ENCODE measurements at places on chromosomes 5 and 9. TPM values are rescaled to one million over a fixed set of nuclear protein-coding genes. Genes with fewer than 3 reads are reported as not detected.

DNA sequence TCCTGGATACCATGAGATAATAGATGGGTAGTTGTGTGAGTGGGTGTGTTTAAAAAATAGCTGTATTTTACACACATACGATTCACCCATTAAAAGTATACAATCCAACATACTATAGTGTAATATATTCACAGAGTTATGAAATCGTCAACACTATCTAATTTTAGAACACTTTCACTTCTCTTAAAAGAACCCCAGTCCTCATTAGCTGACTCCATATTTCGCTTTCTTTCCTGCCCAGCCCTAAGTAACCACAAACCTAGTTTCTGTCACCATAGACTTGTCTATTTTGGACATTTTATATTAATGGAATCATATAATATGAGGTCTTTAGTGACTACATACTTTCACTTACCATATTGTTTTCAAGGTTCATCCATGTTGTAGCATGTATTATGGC lies 63.8 kb upstream of the S1PR3 start:
- no peaks in the 10 kb centered on the region for H3K27me3 ChIP-seq
- H3K4me1 ChIP-seq, result peaks cover 15% of the 10 kb centered on the region
- DNase-seq, result no peak
- no peaks in the 10 kb centered on the region for H3K36me3 ChIP-seq
- no peak overlapping the region for H3K27ac ChIP-seq

- H3K4me1 ChIP-seq, result no peaks in the 10 kb centered on the region
- H3K27ac ChIP-seq, result no peak overlapping the region
- H3K27me3 ChIP-seq, result no peaks in the 10 kb centered on the region
- DNase-seq, result no peak
- H3K4me3 ChIP-seq, result no peak overlapping the region
- no peaks in the 10 kb centered on the region for H3K36me3 ChIP-seq
Observed at GRCh38 chr5:58341476-58341875, 118.4 kb downstream of the PLK2 start.

Gene TMEM174
- polyA plus RNA-seq, result not detected

DNA sequence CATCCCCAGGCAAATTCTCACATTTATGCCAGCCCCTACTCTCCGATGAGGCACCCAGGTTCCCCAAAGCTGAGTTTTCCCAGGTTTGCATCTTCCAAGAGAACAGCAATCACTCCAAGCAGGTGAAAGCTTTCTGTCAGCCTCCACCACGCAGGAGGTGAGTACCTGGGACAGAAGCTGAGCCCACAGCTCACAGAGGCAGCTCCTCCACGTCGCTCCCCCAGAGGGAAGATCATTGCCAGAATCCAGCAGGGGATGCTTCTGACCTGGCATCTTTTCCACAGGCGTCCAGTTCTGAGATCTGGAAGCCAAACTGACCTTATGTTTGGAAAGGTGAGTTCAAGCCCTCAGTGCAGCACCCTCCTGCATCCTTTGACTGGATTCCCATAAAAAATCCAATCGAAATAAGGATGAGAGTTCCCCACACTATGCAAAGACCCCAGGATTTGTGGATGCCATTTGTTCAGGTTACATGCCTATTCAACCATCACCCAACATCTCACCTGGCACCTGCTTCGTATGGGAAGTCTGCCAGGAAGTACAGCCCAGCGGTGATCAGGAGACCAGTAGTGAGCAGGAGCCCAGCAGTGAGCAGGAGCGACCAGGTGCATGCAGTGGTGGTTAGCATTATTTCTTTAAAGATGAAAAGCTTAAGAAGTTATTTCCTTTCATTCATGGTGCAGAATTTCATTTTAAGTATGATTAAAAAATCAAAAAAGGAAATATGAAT lies 47.4 kb upstream of the OLFM1 start:
- H3K4me1 ChIP-seq, result no peaks in the 10 kb centered on the region
- H3K36me3 ChIP-seq, result no peaks in the 10 kb centered on the region
- H3K27ac ChIP-seq, result no peak overlapping the region
- no peaks in the 10 kb centered on the region for H3K27me3 ChIP-seq
- no peak for DNase-seq

GRCh38 chr5:58279259-58279658 lies 180.6 kb downstream of the PLK2 start:
- H3K27ac ChIP-seq, result no peak overlapping the region
- no peak overlapping the region for H3K4me3 ChIP-seq
- no peaks in the 10 kb centered on the region for H3K4me1 ChIP-seq
- DNase-seq, result no peak

Gene ITGA2
- 0.19 TPM for polyA plus RNA-seq

GRCh38 chr5:14102666-14103065 lies 40.5 kb upstream of the TRIO start:
- H3K4me1 ChIP-seq, result no peaks in the 10 kb centered on the region
- no peak overlapping the region for H3K4me3 ChIP-seq
- H3K27ac ChIP-seq, result no peak overlapping the region
- H3K36me3 ChIP-seq, result no peaks in the 10 kb centered on the region
- DNase-seq, result no peak

DNA sequence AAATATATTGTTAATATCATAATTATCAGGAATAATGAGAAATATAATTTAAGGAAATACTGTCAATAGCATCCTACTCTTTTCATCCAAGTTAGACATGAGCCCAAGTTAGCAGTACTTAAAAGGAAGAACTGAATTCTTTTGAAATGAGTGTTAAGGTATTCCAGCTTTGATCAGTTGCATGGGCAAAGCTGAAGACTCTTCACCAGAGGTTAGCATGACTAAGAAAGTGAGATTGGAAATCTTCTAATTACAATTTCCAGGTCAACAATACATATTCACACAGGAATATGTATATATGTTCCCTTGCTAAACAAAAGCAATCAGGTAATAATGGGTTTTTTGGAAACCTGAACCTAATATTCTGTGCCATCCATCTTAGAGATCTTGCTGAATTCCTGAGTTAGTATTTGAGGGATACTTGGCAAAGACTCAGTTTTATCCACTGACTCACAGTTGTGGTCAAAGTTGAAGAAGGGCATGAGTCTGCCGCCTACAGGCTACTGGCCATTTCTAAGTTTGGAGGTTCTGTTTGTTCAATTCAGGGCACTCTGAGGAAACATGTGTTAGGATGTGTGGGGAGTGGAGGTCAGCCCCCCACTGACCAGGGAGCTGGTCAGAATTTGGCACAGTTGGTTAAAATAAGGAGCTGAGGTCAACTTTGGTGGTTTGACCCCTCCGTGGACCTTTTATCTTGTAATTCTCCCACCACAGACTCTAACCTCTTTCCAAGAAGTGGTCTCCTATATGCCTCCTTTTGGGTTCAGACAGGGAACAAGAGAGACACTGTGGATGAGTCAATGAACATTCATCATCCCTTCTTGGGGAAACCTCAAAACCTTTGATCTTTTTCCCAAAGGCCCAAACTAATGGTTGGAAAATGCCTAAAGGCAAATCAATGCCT lies 118.3 kb downstream of the PIK3R1 start:
- no peak overlapping the region for H3K4me3 ChIP-seq
- H3K4me1 ChIP-seq, result no peaks in the 10 kb centered on the region
- no peak overlapping the region for H3K27ac ChIP-seq
- DNase-seq, result no peak
- H3K36me3 ChIP-seq, result no peaks in the 10 kb centered on the region
- no peaks in the 10 kb centered on the region for H3K27me3 ChIP-seq

DNA sequence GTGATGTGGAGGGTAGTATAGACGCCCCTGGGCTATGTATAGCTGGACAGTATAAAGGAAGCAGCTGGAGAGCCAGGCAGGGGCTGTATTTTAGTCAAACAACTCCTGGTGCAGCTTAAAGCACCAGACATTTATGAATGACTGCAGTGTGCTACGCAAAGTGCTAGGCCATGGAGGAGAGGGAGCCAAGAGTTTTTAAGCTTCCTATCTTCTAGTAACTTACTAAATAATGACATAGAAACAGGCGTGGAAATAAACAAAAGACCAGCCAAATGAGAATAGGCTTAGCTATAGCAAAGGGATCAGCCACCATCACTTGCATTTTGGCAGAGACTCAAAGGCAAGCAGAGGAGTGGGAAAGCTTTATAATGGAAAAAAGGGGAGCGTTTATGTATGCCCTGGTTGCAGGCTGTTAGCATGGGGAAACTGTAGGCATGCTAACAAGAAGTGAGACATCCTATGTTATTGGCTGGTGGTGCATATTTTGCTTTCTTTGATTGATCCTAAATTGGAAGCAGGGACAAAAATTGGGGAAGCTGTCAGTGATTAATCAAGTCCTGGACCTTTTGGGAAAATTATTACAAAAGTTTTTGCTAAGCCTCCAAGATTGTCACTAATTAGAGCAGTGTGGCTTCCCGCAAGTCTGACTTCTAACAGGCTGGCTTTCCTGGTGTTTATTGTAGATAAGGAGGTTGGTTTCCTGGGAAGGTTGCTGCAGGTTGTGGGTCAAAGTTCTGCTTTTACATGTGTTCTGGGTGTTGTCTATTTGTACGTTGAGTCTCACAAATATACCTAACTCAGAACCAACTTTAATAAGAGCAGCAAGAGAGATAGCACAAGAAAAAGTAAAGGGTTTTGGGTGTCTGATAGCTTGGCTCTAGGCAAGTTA lies 46.6 kb downstream of the RAB3C start:
- H3K4me3 ChIP-seq, result no peak overlapping the region
- no peaks in the 10 kb centered on the region for H3K27me3 ChIP-seq
- no peaks in the 10 kb centered on the region for H3K4me1 ChIP-seq
- no peak for DNase-seq
- H3K36me3 ChIP-seq, result no peaks in the 10 kb centered on the region
- H3K27ac ChIP-seq, result no peak overlapping the region

Gene JAKMIP2
- 2.3 TPM for polyA plus RNA-seq

DNA sequence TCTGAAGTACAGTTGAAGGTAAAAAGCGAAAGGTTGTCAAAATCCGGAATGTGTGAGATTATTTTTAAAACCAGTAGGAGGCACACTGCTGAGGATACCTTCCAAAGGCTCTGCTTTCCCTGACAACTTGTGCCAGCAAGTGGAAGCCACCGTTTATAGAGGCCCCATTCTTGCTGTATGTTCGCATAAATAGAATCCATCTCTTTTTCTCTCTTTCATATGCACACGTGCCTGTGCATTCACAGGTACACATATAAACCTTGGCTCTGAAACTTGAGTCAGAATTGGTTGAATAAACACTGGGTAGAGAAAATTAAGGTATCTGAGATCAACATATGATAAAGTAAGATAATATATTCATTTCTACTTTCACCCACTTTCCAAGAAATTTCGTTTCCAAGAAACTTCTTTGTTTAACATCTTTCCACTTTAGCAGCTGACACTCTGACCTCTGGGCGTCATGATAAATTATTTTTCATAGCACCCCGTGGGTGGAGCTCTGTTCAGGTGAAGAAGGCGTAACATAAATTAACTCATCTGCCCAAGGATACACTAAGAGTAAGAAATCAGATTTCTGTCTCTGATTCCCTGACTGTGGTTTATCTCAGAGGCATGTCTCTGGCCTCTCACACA lies 63.7 kb upstream of the RICTOR start:
- no peaks in the 10 kb centered on the region for H3K27me3 ChIP-seq
- peaks cover 75% of the 10 kb centered on the region for H3K36me3 ChIP-seq
- H3K4me1 ChIP-seq, result peaks cover 10% of the 10 kb centered on the region
- no peak overlapping the region for H3K4me3 ChIP-seq

GRCh38 chr9:101226161-101226560 lies 158.6 kb downstream of the BAAT start:
- H3K4me1 ChIP-seq, result no peaks in the 10 kb centered on the region
- no peak for DNase-seq
- H3K4me3 ChIP-seq, result no peak overlapping the region
- H3K36me3 ChIP-seq, result no peaks in the 10 kb centered on the region
- H3K27me3 ChIP-seq, result no peaks in the 10 kb centered on the region

GRCh38 chr5:14595189-14595588 lies 13.6 kb downstream of the OTULINL start:
- H3K4me3 ChIP-seq, result peak overlapping the region; percentile 62
- DNase-seq, result peak; percentile 68
- no peaks in the 10 kb centered on the region for H3K27me3 ChIP-seq
- peaks cover 59% of the 10 kb centered on the region for H3K4me1 ChIP-seq
- no peaks in the 10 kb centered on the region for H3K36me3 ChIP-seq

DNA sequence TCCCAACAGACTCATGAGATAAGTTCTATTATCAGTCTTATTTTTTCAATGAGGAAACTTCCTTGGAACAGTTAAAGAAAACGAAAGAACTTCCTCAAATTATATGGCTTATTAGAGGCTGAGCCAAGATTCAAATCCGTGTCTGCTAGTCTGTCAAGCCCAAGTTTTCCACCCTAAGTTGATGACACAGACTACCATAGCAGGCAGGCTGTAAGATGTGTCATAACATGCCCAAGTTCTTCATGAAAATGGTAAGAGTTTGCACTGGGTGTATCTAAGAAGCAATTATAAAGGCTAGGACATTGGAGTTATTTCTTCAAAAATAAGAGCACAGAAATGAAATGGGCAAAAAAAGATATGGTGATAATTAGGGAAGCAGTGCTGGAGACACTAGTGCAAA lies 634.5 kb downstream of the BRINP1 start:
- H3K4me3 ChIP-seq, result no peak overlapping the region
- H3K27ac ChIP-seq, result no peak overlapping the region
- no peaks in the 10 kb centered on the region for H3K27me3 ChIP-seq
- H3K36me3 ChIP-seq, result no peaks in the 10 kb centered on the region
- H3K4me1 ChIP-seq, result no peaks in the 10 kb centered on the region

Gene PTPN3
- not detected for polyA plus RNA-seq

GRCh38 chr9:123485216-123485615 lies 129.2 kb downstream of the CRB2 start:
- H3K27ac ChIP-seq, result no peak overlapping the region
- no peak for DNase-seq
- H3K36me3 ChIP-seq, result no peaks in the 10 kb centered on the region
- no peak overlapping the region for H3K4me3 ChIP-seq
- no peaks in the 10 kb centered on the region for H3K4me1 ChIP-seq

Data from naive thymus-derived CD4-positive, alpha-beta T cell (primary cell).